LHCN-M2 (cell line): ENCODE measurements at places on chromosomes 6 and 20. TPM values are rescaled to one million over a fixed set of nuclear protein-coding genes. Genes with fewer than 3 reads are reported as not detected.

- DNase-seq, result no peak
Measured at GRCh38 chr6:70225055-70225454, 77.8 kb downstream of the COL9A1 start.

Gene MPIG6B
- total RNA-seq, result not detected in 2 replicates

DNA sequence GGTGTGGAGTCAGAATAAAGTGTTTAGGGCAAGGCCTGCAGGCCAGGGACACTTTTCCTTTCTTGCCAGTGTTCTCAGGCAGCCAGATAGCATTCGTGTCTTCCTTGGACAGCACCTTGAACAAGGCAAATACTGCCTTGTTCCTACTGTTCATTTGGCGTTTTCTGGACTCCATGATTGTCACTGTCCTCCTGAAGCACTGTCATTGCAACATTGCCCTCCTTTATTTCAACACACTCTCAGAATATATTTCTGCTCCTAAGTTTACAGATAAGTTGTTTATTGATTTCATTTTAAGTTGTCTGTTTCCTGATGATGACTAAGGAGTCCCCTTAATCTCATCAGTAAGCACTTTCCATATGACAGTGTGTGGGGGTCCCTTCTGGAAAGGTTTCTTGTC is 15.1 kb upstream of the DEF6 start:
- no peak for DNase-seq

DNA sequence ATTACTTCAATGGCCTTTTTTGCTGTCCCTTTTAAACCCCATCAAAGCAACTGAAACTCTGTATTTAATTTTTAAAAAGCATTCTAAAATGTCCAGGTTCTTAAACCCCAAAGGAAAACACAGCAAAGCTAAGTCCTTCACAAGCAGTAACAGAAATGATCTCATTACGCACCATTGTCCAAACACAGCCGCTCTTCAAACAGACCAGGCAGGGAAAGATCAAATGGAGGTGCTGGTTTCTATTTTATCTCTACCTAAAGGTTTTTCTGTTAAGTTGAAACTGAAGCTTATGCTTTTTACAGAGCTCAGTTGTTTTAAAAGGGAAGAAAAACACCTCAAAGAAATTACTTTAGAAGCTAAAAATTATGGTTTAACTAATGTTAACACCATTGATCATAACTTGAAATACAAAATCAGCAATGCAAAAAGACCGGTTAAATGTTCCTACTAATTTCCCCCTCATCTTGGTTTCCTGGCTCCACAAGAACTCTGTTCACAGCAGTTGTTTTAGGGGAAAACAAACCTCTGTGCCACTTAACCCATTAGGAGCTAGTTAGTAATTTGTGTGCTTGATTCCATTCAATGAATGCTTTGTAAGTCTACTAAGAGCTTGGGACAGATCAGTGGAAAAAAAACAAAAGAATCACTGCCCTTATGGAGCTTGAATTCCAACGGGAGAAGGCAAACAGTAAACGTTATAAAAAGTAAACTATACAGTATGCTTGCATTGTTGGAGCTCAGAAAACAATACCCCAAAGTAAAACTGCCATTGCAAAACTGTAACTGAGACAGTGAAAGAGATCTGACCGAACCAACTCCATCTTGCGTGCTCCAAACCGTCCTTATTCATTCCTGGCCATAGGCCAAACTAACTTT is 87.4 kb downstream of the CD24 start:
- no peak for DNase-seq

Gene TNXB
- under 0.01 and 0.06 TPM in 2 replicates for total RNA-seq

Gene GLP1R
- total RNA-seq, result not detected in 2 replicates

- DNase-seq, result peak; percentile 21
Measured at GRCh38 chr6:92989656-92990055, 429.7 kb downstream of the EPHA7 start.

- no peak for DNase-seq
Measured at GRCh38 chr6:166907373-166907841, 48.9 kb downstream of the RNASET2 start.

GRCh38 chr20:54525916-54526590 is 50.7 kb downstream of the DOK5 start:
- no peak for DNase-seq

DNA sequence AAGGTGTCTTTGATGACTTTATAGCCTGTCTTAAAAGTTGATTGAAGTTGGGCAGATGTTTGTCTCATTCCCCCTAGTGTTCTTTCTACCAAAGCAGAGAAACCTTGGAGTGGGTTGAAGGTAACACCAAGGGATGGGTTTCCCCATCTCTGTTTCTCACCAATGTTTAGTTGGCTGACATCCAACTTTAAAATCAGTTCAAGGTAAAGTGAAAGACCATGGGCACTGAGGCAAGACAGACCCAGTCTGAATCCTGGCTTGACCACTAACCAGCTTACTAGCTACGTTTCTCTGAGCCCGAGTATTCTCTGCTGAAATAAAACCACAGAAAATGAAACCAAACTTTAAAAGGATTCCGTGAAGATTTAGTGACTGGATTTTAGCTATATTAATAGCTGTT is 258.9 kb downstream of the KIF16B start:
- no peak for DNase-seq

- no peak for DNase-seq
Measured at GRCh38 chr20:34150306-34151000, 38.4 kb upstream of the EIF2S2 start.

Gene CDSN
- not detected in 2 replicates for total RNA-seq

DNA sequence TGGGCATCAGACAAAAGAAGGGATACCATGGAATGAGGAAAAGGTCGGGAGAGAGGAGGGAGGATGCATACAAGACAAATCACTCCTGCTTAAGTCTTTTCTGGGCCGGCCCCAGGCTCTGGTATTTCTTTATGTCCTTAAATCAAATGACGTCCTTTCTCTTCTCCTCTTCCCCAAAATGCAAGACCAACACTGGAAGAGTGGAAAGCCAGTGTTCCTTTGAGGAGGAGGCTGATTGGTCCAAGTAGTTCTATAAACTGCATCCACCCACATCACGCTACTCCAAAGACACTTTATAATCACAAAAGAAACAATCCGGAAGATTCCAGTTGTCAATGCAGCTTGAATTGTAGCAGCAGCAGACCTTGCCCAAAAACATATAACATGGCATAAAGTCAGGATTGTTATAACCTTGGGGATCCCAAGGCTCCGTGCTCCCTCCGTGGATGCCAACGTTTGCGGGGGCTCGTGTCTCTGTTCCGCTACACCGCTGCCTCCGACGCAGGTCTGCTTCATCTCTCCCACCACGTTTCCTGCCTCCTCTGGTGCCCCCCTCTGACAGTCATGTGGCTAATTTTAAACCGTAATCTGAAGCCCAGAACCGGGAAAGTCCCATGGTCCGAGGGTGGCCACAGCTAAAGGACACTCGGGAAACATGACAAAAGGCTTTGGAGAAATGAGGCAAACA is 47.1 kb downstream of the MCUR1 start:
- no peak for DNase-seq

Gene GMNN
- 52.4 and 60.5 TPM in 2 replicates for total RNA-seq

Gene SMLR1
- total RNA-seq, result not detected in 2 replicates
